Sigmoid colon (tissue), 7 donors: ENCODE measurements at places on chromosomes 13 and 19.

GRCh38 chr13:111517641-111518010 is 197.2 kb downstream of the TEX29 start:
- H3K4me1 ChIP-seq = no peaks in the 10 kb centered on the region
- H3K36me3 ChIP-seq = no peaks in the 10 kb centered on the region
- H3K4me3 ChIP-seq = no peak overlapping the region

DNA sequence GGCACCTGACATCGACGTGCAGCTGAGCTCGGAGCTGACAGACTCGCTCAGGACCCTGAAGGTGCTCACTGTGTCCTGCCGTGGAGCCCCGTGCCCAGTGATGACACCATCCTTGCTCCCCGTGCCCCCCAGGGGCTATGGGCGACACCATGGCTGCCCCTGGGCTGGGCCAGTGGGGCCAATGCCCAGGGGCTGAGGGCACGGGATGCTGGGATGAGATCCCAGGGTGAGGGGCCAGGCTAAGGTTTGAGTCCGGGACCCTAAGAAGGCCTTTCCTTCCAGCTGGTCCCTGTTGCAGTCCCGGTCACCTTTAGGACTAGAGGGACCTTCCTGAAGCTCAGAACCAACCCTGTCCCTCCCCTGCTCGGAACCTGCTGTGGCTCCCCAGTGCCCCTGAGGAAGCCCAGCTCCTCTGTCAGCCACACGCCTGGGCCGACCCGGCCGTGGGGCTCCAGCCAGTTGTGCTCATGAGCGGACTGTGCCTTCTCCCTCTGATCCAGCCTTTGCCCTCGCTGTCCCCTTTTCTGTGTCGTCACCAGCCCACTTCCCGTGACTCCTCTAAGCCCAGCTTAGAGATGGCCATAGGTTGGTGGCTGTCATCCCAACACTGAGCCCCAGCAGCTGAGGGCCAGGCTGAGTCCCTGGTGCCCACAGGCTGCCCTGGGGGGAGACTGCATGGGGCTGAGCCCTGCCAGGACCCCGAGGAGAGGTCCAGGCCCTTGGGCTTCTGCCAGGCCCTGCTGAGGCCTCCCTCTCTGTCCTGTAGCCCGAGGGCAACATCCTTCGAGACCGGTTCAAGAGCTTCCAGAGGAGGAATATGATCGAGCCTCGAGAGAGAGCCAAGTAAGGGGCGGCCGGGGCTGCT is 10.6 kb downstream of the NOP53 start:
- no peaks in the 10 kb centered on the region for H3K27me3 ChIP-seq
- DNase-seq = no peak
- H3K27ac ChIP-seq = no peak overlapping the region
- H3K36me3 ChIP-seq = peaks cover 76% of the 10 kb centered on the region
- no peaks in the 10 kb centered on the region for H3K4me1 ChIP-seq

- no peak for DNase-seq
- H3K36me3 ChIP-seq = no peaks in the 10 kb centered on the region
- H3K4me1 ChIP-seq = no peaks in the 10 kb centered on the region
- H3K27me3 ChIP-seq = no peaks in the 10 kb centered on the region
- no peak overlapping the region for H3K4me3 ChIP-seq
These were observed 44.0 kb downstream of the CCDC70 start for GRCh38 chr13:51905787-51906186.

DNA sequence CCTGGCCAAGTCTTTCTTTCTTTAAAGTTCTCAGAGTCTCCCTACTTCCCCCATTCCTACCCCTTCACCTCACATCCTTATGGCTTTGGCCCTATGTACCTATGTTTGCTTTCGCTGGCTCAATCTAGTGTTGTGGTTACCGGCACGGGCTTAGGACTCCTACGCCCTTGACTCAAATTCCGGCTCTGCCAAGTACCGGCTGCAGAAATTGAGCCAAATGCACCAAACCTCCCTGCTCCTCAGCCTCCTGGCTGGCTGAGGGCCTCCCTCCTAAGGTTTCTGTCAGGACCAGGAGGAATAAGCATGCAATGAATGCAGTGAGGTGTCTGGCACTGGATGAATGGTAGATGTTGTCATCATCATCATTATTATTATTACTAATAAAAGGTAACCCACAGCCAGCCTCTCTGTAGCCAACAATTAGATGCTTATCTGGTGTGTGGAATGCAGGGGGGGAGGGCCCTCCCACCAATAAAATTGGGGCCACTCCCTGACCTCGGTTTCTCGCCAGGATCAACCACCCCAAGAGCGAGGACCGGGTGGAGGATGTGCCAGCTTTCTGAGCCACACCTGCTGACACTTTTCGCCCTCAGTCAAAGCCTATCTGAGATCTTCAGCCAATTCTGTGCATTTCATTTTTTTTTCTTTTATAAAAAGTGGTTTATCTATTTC is 20.7 kb downstream of the KLK5 start:
- no peak for DNase-seq
- H3K36me3 ChIP-seq = no peaks in the 10 kb centered on the region
- no peak overlapping the region for H3K4me3 ChIP-seq
- H3K27ac ChIP-seq = no peak overlapping the region
- peaks cover 60% of the 10 kb centered on the region for H3K27me3 ChIP-seq

DNA sequence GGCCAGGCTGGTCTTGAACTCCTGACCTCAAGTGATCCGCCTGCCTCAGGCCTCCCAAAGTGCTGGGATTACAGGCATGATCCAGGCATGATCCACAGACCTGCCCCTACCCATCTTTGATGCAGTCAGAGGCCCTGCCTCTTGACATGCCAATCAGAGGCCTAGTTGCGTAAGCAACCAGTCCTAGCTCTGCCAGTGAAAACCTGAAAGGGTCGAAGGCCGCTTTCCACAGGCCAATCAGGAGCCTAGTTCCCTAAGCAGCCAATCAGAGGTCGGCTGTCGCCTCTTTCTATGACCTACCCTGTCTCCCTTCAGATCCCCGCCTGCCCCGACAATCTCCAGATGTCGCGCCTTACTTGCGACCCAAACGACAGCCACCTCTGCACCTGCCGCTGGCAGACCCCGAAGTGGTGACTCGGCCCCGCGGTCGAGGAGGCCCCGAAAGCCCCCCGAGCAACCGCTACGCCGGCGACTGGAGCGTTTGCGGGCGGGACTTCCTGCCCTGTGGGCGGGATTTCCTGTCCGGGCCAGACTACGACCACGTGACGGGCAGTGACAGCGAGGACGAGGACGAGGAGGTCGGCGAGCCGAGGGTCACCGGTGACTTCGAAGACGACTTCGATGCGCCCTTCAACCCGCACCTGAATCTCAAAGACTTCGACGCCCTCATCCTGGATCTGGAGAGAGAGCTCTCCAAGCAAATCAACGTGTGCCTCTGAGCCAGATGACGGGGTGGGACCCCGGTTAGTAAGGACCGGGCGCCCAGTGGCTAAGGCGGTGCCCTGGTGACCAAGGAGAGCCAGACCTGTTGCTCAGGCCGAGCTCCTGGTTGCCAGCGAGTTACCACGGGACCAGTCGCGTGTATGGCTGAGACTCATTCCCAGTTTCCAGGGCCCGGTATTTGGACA is 6.3 kb downstream of the SYDE1 start:
- H3K4me3 ChIP-seq = no peak overlapping the region
- DNase-seq = no peak
- peaks cover 36% of the 10 kb centered on the region for H3K4me1 ChIP-seq

DNA sequence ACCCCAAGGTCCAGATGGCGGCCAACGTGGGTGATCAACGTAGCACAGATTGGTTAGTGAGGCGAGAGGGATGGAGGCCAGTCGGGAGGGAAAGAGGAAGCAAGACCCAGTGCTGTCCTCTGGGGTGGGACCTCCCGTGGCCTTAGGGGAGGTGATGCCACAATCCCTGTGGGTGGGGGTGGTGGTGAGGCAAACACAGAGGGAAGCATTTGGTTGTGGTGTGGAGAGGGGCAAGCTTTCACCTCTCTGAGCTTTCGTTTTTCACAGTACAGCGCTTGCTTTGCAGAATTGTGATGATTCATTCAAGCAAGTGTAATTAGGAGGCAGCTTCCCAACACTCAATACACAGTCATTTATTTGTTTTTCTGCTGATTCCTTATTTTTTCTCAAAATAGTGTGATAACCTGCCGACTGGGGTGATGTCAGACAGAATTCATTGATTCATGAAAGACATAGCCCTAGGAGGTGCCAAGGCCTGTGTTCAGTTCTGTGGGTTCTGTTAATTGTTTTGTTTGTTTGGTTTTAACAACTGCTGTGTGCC is 2.4 kb downstream of the LENG8 start:
- H3K36me3 ChIP-seq = peaks cover 64% of the 10 kb centered on the region
- peaks cover 42% of the 10 kb centered on the region for H3K4me1 ChIP-seq
- no peaks in the 10 kb centered on the region for H3K27me3 ChIP-seq
- H3K27ac ChIP-seq = no peak overlapping the region
- H3K4me3 ChIP-seq = no peak overlapping the region
